ENCODE measurements at places on chromosomes 1 and 21.

- no peak for DNase-seq
Measured at GRCh38 chr21:32477424-32477745, 64.9 kb downstream of the EVA1C start.

- no peak for DNase-seq
Measured at GRCh38 chr1:61647142-61647541, 77.8 kb downstream of the TM2D1 start.

DNA sequence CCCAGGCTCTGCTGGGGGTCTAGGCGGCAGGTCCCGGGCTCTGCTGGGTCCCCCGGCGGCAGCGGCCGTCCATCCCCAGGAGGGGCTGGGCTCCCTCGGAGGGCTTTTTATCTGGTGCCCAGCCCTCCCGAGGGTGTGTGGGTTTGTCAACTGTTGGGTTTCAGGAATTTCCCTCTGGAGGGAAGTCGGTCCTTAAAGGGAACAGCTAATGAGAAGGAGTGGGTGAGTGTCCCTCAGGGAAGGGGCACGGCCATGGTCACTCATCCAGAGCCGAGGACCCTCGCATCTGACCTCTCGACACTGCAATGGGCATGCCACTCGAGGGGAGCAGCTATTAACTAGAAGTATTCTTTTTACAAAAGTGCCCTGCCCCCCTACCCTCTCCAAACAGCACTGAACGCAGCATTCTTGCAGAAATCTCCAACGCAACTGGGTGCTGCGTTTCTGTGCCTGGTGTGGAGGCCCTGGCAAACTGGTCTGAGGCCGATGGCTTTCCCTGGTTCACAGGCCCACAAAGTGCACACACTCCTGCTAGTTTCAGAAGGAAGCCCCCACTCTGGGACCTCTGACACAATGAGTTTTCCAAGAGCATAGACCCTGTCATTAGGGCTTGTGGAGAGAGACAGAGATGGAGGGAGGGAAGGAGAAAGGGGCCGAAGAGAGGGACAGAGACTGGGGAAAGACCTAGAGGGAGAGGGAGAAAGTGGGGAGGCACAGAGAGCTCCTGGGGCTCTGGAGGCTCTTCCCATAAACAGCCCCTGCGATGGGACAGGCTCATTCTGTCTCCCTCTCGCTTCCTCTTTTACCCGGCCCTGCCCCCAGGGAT is 1.0 kb upstream of the TSPEAR start:
- DNase-seq: no peak

DNA sequence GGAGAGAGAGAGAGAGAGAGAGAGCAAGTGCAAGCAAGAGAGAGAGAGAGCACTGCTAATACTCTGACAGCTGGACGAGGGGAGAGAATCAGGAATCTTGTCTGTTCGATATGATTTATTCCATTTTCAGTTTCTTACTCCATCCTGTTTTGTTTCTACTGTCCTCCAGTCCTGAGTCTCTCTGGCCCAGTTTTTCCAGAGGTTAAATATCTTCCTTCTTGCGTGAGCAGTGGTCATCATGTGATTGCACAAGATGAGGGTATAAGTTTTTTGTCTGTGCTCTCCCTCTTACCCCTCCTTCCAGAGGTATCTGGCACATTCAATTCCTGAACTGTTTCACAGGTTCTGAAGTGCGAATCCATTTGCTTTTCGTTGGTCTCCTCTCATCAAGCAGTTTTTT is 16.8 kb downstream of the UBE2U start:
- no peak for DNase-seq

GRCh38 chr1:64733581-64734286 is 11.1 kb upstream of the RAVER2 start:
- no peak for DNase-seq

DNA sequence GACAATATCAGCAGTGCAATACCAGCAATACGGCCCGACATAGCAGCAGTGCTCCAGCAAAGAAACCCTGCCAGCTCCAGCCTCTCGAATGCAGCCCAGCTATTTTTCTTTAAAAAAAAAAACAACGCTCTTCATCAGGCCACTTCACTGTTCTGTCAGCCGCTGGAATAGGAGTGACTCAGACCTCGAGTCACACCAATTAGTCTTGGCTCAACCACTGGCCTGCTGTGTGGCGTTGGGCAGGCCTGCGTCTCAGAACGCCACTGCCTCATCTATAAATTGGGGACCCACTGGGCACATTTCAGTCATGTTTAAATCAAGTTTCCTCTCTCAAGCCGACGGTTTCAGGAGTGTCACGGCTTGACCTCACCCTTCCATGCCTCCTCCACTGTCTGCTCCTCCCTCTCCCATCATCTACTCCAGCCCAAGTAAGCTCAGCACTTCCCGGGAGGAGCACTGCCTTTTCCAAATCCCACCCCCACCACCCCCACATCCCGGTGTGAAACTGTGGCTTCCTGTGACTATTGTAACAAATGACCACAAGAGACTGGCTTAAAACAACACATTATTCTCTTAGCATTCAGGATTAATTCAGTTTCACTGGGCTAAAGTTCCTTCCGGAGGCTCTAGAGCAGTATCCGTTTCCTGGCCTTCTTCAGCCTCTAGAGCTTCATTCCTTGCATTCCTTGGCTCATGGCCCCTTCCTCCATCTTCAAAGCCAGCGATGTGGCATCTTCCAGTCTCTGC is 71.9 kb upstream of the EFHD2 start:
- DNase-seq: no peak

DNA sequence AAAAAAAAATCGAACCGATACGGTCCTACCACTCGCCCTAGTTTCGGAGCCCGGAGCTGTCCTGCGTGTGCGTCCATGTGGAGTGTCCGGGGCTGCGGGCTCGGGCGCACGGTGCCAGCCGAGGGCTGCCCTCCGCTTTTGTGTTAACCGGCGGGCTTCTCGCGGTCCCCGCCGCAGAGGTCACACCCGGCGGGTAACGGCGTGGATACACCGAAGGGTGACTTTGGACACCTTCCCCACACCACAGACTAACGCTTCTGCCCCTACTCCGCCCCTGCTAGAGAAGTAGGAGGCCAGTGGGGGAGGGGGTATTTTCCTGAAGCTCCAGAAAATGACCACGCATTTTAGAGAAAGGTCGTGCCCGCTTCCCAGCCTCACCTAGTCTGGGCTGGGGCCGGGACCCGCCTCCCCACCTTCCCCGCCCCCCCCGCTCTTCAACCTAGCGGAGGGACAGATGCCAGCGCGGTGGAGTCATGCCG is 609 bp upstream of the ATF3 start:
- no peak for DNase-seq

GRCh38 chr1:172609528-172609927 is 49.4 kb upstream of the FASLG start:
- no peak for DNase-seq

GRCh38 chr1:233675893-233676292 is 62.0 kb downstream of the KCNK1 start:
- no peak for DNase-seq

GRCh38 chr1:21586222-21586621 is 77.0 kb downstream of the ALPL start:
- DNase-seq: no peak

- DNase-seq: no peak
Measured at GRCh38 chr1:230365723-230366307, 60.3 kb downstream of the PGBD5 start.

- DNase-seq: no peak
Measured at GRCh38 chr1:154941333-154942013, 5.0 kb upstream of the PMVK start.

DNA sequence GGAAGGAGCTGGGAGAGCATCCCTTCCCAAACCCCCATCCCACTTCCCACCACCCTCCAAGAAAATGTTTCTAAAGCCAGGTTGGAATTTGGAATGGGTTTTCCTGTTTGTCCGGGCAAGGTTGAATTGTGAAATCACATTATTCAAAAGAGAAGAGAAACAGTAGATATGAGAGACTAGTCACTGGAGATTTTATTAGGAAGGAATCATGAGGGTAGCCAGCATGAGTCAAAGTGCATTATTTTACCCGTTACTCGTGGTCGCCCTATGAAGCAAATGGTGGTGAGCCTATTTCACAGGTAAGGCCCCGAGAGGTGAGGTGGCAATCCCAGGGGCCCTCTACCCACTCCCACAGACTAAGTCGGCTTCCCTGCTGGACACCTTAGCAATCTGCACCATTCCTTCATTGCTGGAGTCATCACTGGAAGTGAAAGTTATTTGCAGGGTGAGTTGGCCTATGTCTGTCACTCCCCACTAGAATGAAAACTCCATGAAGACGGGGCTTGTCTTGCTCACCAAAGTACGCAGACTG is 52.8 kb downstream of the TOMM20 start:
- DNase-seq: no peak

GRCh38 chr1:153535242-153536011 is at the start of gene S100A6:
Gene S100A6, minus strand, starts transcription at chr1:153535991. Its CDS starts 652 bp downstream, at chr1:153535339.
- DNase-seq: no peak

GRCh38 chr1:107550358-107550757 is 409.5 kb downstream of the NTNG1 start:
- no peak for DNase-seq

- no peak for DNase-seq
Measured at GRCh38 chr1:209390764-209391163, 192.8 kb upstream of the CAMK1G start.

- no peak for DNase-seq
Measured at GRCh38 chr1:178066908-178067614, 26.8 kb upstream of the RASAL2 start.

DNA sequence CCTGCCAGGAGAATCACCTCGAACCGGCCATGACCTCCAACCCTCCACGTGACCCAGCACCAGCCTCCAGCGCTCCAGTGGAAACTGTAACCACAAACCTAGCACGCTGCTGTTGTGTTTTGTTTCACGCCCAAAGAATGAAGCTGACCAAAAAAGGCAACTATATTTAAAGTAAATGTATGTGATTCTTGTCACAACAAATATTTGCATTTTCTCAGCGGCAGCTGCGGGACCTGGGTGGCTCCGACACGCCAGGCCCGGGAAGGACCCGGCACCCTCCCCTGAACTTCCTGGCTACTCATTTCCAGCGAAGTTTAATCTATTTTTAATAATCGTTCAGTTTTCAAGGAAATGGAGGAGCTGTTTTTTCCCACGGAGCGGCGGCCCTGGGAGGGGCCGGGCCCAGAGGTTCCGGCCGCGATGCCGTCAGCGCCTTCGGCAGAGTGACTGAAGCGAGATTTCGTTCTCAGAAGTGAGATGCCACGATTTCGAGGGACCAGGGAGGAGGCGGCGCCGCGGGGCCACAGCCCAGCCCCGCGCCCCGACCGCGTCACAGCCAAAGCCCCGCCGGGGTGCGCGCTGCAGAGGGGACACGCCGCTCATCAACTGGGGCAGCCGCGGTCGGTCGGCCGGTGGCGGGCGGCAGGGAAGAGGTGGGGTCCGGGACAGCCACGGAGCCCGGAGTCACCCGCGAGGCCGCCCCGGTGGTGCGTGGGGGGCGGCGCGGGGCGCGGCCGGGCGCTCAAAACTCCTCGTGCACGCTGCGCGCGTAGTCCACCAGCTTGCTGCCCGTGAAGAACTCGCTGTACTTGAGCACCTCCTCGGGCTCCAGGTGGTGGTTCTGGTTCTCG is 3.0 kb upstream of the TNFRSF4 start:
- no peak for DNase-seq

DNA sequence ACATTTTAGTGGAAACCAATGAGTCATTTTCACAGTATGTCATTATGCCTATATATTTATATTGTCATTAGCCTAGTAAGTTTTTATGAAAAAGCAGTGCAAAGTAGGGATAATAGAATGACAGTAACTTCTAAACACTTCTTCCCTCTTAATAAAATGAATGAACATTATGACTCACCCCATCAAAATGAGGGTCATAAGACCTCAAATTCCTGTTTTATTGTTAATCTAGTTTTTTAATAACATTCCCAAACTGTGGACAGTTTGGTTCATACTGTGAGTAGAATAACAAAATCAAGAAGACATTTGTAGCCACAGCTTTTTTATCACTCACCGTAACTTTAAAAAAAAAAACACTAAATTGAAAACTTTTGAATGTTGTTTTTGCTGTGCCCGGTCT is 160.5 kb downstream of the LRRC40 start:
- DNase-seq: no peak

GRCh38 chr1:161407451-161407985 is 39.8 kb upstream of the CFAP126 start:
- DNase-seq: no peak

DNA sequence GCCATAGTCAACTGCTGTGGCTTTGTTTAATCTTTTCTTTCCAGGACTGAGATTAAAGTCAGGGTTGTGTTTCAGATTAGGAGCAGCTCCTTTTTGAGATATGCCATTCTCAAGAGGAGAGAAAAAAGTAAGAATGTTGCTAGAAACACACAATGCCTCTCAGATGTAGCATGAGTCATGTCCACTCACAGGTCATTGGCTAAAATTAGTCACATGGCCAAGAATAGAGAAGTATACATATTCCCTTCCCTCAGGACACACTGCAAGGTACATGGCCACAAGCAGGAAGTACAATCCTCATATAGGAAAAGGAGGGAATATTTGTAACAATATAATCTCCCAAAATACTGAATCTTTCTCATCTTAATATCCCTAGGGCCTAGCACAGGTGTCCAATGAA is 141.9 kb upstream of the PTBP2 start:
- DNase-seq: no peak

- DNase-seq: no peak
Measured at GRCh38 chr1:192689459-192689858, 53.5 kb downstream of the RGS13 start.

GRCh38 chr21:33568448-33568847 is 20.0 kb downstream of the DONSON start:
- no peak for DNase-seq

All from hypothalamus (tissue), 51 donors.